ENCODE measurements at places on chromosomes 4 and X. TPM values are rescaled to one million over a fixed set of nuclear protein-coding genes. Genes with fewer than 3 reads are reported as not detected.

GDPD2 gene
- polyA plus RNA-seq = 0.84 TPM

FGF5 gene
- polyA plus RNA-seq = 0.26 TPM

CCDC149 gene
- 6.6 TPM for polyA plus RNA-seq

EVC2 gene
- 0.27 TPM for polyA plus RNA-seq

ZCCHC12 gene
- 146 TPM for polyA plus RNA-seq

CYBB gene
- 0.40 TPM for polyA plus RNA-seq

NEUROG2 gene
- polyA plus RNA-seq = 0.58 TPM

CCDC110 gene
- polyA plus RNA-seq = not detected

CLOCK gene
- 13.0 TPM for polyA plus RNA-seq

FHDC1 gene
- polyA plus RNA-seq = 11.4 TPM

GLOD5 gene
- polyA plus RNA-seq = not detected

CTSO gene
- 0.26 TPM for polyA plus RNA-seq

F11 gene
- not detected for polyA plus RNA-seq

FGA gene
- not detected for polyA plus RNA-seq

TNMD gene
- 0.24 TPM for polyA plus RNA-seq

CT45A10 gene
- polyA plus RNA-seq = not detected

FRAS1 gene
- polyA plus RNA-seq = 3.5 TPM

RNF150 gene
- 15.0 TPM for polyA plus RNA-seq

PLP1 gene
- 0.88 TPM for polyA plus RNA-seq

SHROOM3 gene
- 8.0 TPM for polyA plus RNA-seq

GAGE12C gene
- not detected for polyA plus RNA-seq

SSX4B gene
- polyA plus RNA-seq = not detected

IL21 gene
- polyA plus RNA-seq = not detected

CSAG1 gene
- polyA plus RNA-seq = not detected

FGF2 gene
- polyA plus RNA-seq = 5.2 TPM

TENT5D gene
- not detected for polyA plus RNA-seq

TKTL2 gene
- polyA plus RNA-seq = 0.42 TPM

BANK1 gene
- polyA plus RNA-seq = not detected

NLRP2B gene
- polyA plus RNA-seq = not detected

TBC1D8B gene
- polyA plus RNA-seq = 2.1 TPM

NKX6-1 gene
- 20.1 TPM for polyA plus RNA-seq

PDGFRA gene
- 0.43 TPM for polyA plus RNA-seq

STS gene
- 1.7 TPM for polyA plus RNA-seq

PJA1 gene
- 225 TPM for polyA plus RNA-seq

MAGEE2 gene
- polyA plus RNA-seq = 0.28 TPM

MAGED4 gene
- polyA plus RNA-seq = 320 TPM

NUDT10 gene
- polyA plus RNA-seq = 70.5 TPM

ZNF630 gene
- polyA plus RNA-seq = 1.5 TPM

NUP62CL gene
- 3.4 TPM for polyA plus RNA-seq

CXorf49 gene
- polyA plus RNA-seq = not detected

C4orf36 gene
- 2.0 TPM for polyA plus RNA-seq

UGT2B17 gene
- not detected for polyA plus RNA-seq

GUCY1A1 gene
- 15.5 TPM for polyA plus RNA-seq

FAM114A1 gene
- polyA plus RNA-seq = 0.32 TPM

ZFX gene
- polyA plus RNA-seq = 14.4 TPM

SLC2A9 gene
- not detected for polyA plus RNA-seq

TKTL1 gene
- polyA plus RNA-seq = 0.14 TPM

POU3F4 gene
- 4.4 TPM for polyA plus RNA-seq

SSX4 gene
- not detected for polyA plus RNA-seq

PRRG3 gene
- not detected for polyA plus RNA-seq

NELFA gene
- 40.5 TPM for polyA plus RNA-seq

MAGEC1 gene
- polyA plus RNA-seq = not detected

KIT gene
- polyA plus RNA-seq = 1.1 TPM

DMRTC1 gene
- not detected for polyA plus RNA-seq

RADX gene
- 67.5 TPM for polyA plus RNA-seq

C4orf51 gene
- polyA plus RNA-seq = not detected

CFP gene
- polyA plus RNA-seq = 2.7 TPM

DDIT4L gene
- not detected for polyA plus RNA-seq
